ENCODE measurements at places on chromosomes 1 and 21.

- DNase-seq: no peak
Observed at GRCh38 chr1:35615440-35615839, 25.9 kb downstream of the PSMB2 start.

- no peak for DNase-seq
Observed at GRCh38 chr21:45788198-45788597, 144.7 kb downstream of the PCBP3 start.

- no peak for DNase-seq
Observed at GRCh38 chr1:46133781-46134350, 1.4 kb upstream of the PIK3R3 start.

DNA sequence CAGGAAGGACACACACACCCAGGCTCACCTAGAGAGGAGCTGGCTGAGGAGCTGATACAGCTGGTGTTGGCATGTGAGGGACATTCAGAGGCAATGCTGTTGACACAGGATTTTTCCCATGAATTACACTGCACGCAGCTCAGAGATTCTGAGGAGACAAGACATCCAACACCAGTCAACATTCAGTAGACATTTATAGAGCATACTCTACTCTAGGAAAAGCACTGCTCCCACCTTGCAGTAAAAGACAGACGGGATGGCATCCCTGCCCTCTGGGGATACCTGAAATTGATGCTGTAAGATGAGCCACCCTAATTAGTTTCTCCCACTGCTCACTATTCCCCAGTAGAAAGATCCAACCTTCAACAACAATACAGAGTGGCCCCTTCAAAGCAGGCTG lies 5.1 kb downstream of the LYPD8 start:
- DNase-seq: no peak

GRCh38 chr1:1127551-1128451 lies 11.9 kb upstream of the C1orf159 start:
- DNase-seq: no peak

- DNase-seq: no peak
Observed at GRCh38 chr21:40829308-40829707, 17.6 kb downstream of the DSCAM start.

GRCh38 chr1:84347932-84348555 lies 46.5 kb downstream of the SAMD13 start:
- peak; percentile 13 for DNase-seq

GRCh38 chr1:151479462-151479861 lies 20.2 kb upstream of the POGZ start:
- no peak for DNase-seq

- peak; percentile 15 for DNase-seq
Observed at GRCh38 chr1:159266832-159267231, 35.3 kb upstream of the FCER1A start.

GRCh38 chr1:21257431-21258135 lies 32.7 kb downstream of the ECE1 start:
- no peak for DNase-seq

DNA sequence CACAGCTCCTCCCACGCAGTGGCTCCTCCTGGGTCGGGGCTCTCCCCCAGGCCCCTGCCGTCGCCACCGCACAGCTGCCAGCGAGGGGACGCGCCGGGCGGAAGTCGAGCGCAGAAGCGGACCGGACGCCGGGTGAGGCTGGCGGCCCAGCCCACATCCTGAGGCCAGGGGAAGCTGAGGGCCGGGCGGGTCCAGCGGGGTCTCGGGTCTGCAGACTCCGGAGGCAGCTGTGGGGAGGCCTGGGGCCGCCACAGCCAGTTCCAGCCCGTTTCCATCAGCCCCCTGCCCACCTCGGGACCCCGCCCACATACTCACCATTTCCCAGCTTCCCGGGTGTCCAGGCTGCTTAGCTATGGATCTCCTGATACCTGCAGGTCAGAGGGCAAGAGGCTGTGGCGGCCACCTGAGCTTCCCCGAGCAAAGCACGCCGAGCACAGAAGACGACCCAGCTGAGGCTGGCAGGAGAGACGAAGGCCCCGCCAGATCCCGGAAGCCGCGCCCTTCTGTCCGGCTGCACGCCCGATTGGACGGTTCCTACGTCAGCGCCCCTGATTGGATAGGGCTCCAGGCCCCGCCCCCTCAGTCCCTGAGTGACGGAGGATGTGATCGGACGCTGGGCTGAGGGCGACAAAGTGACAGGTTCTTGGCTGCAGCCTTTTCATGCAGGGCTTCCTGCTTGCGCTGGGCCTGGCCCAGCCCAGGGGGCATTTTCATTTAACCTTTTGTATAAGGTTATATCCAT lies 38.7 kb upstream of the ZNF124 start:
- DNase-seq: peak; percentile 99

- DNase-seq: no peak
Observed at GRCh38 chr1:236800002-236800620, 5.0 kb downstream of the MTR start.

DNA sequence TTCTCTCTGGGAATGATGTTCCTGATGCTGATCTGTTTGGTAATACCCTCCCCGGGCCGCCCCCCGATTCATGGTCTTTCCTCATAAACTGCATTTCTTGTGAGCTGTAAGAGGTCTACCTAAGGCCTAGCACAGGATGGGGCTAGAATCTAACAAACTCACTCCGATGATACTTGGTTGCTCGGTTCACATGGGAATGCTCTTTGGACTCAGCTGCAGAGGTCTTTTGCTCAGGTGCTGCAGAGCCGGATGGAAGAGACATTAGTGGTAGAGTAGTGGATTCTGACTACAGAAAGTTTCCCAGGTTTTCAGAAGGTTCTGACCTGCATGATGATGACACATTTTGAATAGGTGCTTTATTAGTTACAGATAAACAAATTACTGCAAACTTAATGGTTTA lies 8.3 kb upstream of the TMEM269 start:
- no peak for DNase-seq

DNA sequence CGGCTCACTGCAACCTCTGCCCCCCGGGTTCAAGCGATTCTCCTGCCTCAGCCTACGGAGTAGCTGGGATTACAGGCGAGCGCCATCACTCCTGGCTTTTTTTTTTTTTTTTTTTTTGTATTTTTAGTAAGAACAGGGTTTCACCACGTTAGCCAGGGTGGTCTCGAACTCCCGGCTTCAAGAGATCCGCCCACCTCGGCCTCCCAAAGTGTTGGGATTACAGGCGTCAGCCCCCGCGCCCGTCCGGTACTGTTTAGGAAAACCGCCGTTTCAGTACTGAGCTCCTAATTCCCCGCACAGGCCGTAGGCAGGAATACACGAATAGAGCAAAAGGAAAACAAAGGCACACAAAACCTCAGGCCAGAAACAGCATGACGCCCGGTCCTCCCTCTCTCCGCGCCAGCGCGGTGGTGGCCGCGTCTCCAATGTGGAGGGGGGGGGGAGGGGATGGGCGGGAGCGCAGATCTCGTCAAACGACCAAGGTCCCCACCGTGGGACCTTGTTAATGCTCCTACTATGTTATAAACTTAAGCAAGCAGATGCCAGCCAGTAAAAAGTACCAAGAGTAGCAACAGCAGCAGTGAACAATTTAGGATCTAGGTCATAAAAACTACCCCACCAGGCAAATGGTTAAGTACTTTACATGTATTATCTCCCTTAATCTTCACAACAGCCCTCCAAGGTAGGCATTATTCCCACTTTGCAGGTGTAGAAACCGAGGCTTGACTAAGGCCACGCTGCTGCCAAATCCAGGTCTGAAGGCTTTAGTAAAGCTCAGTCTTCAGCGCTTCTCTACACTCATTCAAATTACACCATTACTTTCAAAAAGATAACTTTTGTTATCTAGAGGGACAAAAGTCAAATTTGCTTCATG lies 648 bp upstream of the ADAR start:
- DNase-seq: peak; percentile 68

- DNase-seq: no peak
Observed at GRCh38 chr1:16924919-16925477, 3.3 kb downstream of the CROCC start.

DNA sequence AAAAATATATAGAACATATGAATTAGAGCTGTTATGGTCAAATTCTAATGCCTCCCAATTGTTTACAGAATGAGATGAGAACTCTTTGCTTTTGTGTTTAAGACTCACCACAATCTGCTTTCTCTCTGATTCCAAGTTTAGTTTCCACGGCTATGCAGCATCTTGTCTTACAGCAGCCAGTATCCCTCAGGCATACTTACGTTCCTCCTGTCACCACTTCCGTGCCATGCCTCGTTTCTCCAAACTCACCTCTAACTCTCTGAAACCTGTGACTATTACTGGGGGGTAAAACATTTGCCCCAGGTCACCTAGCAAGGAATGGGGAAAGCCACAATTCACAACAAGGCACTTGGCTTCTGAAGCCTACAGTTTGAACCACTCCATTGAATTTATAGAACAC lies 192.8 kb upstream of the NRIP1 start:
- DNase-seq: no peak

GRCh38 chr1:109770331-109771095 lies 6.8 kb upstream of the EPS8L3 start:
- no peak for DNase-seq

DNA sequence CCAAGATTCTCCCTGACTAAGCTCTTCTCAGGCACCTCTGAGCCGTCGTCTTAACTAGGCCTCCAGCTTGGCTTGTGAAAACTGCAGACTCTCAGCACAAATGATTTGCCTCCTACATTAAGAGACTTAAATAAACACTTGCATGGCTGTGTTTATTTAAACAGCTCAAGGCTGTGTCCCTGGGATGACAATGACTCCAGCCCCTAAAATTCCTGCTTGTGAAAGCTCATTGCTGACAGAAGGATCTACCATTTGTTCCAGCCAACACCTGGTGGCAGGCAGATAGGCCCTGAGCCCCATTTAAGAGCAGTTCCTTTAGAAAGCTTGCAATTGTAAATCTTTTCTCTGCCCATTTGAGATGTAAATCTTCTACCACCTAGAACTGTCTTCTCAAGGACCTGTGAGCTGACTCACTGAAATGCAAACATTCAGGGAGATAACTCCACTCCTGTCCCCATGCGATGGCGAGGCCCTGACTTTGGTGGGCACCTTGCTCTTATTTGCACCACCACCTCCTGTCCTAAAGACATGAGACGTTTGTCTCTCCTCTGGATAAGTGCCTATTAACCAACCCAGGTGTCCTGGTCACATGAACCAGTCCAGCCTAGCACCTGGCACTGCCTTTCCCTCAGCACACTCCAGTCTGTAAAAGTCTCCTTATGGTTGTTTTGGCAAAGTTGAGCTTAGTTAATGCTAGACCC lies 15.1 kb upstream of the PCP4 start:
- no peak for DNase-seq

GRCh38 chr21:28253338-28253737 lies 739.3 kb downstream of the LTN1 start:
- DNase-seq: no peak

DNA sequence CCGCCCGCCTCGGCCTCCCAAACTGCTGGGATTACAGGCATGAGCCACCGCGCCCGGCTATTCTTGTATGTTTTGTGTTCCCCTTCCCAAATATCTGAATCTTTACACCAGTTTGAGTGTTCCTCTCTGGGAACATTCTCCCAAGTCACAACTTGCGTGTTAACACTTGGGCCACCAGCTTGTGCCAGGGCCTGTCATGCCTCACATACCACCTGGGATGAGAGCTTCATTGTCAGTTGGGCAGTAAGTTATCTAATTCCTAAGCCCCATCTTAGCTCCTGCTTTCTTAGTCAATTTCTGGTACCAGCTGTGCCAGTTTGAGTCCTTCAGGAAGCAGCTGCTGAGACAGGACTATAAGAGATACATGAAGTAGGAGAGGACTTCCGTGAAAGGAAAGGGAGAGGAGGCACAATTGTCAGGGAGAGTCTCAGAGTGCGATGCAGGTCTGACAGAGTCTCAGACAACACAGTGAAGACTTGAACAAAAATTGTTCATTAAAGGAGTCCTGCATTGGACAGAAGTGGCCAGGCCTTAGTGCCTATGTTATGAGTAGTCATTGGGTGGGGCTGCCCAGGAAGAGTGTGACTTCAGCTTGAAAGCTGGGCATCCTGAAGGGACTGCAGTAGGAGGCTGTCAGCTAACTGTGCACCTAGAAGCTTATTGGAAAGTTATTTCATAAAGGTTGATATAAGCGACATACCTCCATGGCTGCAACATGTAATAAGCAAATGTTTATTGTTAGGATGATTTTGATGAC lies 17.3 kb downstream of the ZFYVE9 start:
- DNase-seq: no peak

DNA sequence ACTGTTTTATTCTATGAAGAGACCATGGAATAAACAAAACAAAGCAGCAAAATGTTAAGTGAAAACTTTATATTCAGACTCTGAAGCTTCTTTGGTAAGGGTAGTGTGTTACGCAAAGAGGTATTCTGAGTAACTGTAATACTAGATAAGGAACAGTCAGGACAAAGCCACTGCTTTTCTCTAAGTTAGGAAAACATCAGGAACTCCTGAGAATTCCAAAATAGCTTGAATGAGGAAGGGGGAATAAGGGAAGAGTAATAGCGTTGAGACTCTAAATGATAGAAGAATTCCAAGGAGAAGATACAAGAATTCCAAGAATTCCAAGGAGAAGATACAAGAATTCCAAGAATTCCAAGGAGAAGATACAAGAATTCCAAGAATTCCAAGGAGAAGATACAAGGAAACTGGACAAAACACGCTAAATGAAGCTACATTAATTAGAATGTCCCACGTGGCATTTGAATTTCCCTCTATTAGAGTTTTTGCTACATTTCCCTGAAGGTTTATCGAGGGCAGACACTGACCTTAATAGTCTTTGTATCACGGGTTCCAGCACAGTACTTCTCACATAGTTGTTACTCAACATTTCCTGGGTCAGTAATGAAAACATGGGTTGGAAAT lies 71.5 kb downstream of the SMYD3 start:
- peak; percentile 20 for DNase-seq

DNA sequence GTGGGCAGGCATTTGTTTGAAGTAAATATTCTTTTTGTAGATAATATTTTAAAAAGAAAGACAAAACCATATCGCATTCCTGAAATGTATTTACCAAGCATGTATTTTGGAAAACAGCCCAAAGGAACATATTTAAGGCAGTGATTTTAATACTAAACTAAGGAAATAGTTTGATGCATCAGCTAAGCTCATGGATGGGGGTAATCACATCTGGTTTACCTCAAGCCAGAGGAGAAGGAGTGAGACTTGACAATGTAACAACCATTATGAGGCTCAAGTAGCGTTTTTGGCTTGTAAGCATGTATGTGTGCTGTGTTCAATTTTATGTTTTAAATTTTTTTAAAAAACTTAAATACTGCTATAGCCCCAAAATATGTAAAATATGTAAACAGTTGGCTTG lies 390.5 kb downstream of the DISC1 start:
- DNase-seq: no peak

DNA sequence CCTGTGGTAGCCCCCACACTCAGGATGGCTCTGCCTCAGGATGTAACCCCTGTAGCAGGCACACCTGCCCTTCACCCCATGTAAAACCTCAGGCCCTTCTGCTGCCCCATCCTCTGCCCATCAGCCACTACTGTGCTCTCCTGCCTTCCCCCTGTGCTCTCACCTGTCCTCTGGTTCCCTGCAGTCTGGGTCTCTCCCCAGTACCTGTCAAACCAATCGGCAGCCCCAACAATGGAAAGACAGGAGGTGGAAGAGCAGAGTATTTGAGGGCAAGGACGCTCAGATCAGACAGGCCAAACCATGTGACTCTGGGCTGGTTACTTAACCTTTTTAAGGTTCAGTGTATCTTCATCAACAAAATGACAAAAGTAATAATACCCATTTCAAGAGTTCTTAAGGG lies 30.9 kb downstream of the SMIM12 start:
- DNase-seq: peak; percentile 7
